Muscle of leg (tissue), 16 donors: ENCODE measurements at places on chromosomes 11 and 22.

GRCh38 chr22:29606320-29606719 is 2.9 kb downstream of the NF2 start:
- DNase-seq = no peak

DNA sequence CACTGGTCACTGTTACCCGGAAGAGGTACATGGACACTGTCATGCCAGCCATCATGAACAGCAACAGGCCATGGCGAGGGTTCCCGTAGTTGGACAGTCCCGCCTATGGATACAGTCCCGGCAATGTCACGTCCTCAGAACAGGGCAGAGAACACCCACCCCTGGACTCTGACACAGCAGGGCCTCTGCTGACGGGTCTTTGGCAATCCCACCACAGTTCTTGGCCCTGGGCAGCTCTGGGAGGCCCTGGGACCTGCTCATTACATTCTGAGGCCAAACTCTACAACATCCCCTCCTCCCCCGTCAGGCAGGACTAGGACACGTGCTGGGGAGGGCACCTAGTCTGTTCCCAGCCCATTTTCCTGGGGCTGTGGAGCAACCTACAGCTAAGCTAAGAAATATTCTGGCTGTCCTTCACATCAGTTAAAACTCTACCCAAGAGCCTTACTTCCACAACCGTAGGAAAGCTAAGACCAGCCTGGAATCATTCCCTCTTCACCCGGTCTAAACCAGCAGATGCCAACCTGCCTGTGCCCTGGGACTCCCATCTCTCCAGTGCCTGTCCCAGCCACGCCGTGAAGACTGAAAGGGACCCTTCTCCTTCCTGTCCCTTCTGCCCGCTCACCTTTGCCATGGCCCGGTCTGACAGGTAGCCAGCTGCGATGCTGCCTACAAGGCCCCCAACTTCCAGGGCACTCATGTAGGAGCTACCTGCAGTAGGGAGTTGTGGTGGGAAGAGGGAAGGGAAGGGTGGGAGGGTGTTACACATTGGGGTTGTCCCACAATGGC is 4.5 kb downstream of the SLC37A4 start:
- no peak for DNase-seq

- DNase-seq = no peak
These were observed 640 bp downstream of the PPP1CA start for GRCh38 chr11:67400942-67401494.

DNA sequence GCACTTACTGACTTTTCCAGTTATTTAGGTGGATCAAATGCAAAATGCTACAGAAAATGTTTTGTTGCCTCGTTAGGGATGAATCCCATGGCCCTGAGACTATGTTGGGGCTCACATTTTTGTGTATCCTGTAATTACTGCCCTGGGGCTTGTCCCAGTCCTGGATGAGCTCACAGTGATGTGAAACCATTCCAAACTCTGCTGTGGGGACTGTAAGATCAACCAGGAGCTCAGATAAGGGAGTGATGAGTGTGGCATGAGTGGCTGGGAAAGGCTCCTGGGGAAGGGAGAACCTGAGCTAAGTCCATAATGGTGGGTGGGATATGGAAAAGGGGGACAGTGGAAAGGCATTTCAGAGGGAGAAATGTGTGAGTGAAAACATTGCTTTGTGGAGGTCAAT is 54.0 kb downstream of the SLC5A1 start:
- DNase-seq = no peak

- no peak for DNase-seq
These were observed 110.9 kb downstream of the ELP4 start for GRCh38 chr11:31620434-31620833.

GRCh38 chr11:8256271-8257002 is 7.2 kb downstream of the LMO1 start:
- no peak for DNase-seq
